ENCODE measurements at places on chromosomes 6 and 20.

DNA sequence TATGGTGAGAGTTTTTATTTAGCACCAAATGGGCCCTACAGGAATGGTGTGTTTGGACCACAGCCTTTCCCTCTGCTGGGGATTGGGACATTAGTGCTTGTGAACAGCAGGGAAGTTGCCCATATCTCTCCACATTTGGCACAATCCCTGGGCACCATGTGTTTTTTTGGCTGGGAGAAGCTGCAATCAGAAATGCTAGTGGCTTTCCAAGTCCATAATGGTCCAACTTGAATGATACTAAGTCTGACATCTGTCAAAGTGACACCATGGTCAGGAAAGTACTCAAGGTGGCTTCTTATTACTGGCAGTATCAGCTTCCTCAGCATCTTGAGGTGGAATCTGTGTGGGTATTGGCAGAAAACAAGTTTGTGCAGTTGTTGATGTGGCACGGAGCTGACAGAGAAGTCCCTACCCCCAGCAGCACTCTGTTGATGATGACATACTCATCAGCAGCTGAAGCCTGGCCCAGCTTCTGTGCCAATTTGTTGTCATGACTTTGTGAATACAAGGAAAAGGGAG, 53.0 kb downstream of the SASH1 start:
- no peak for DNase-seq

DNA sequence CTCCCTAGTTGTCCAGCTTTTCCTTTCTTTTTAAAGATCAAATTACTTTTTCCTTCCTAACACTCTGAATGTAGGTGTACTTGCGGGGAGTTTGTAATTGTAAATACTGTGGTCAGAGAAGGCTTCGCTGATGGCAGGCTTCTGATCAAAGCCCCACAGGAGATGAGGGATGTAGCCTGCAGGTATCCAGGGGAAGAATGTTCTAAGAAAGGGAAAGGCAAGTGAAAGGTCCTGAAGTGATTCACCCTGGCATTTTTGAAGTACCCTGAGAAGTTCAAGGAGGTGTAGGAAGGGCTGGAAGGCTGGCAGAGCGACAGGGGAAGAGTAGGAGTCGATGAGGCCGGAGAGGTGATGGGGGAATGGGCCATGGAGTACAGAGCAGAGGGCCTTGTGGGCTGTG, 38.2 kb upstream of the CCN6 start:
- DNase-seq = no peak

GRCh38 chr20:59813126-59813947, 120.1 kb downstream of the SYCP2 start:
- no peak for DNase-seq

- no peak for DNase-seq
Observed at GRCh38 chr20:30484009-30484748, 773.3 kb upstream of the DEFB115 start.

DNA sequence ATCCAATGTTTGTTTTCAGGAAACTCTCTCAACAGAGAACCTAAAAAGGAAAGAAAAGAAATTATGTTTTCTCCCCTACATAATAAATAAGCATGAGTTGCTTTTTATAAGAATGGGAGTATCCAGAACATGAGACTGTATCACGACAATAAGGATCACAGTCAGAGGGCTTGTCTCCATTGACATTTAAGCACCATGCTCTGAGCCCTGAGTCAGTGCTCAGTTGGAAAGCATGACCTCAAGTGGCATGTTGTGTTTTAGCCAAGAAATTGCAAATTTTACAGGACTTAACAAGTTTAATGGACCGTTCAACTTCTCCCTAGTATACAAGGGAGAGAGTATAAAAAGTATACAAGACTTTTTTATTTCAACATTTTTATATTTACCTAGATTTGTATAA, 431.6 kb downstream of the GJA1 start:
- no peak for DNase-seq

DNA sequence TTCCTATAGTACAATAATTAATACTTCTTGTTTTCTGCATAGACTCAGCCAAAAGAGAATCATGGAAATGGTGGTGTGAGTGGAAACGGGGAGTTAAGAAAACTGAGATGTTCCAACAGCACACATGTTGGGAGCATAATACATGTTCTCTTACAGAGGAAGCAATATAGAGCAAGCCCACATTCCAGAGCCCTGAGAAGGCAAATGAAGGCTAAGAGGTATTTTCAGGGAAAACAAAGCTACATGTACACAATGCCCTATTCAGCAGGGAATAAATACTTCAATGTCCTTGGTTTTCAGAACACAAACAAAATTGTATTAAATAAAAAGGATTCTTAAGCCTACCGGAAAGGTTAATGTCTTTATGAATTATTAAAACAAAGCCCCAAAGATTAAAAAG, 35.1 kb upstream of the SMIM8 start:
- DNase-seq = no peak

DNA sequence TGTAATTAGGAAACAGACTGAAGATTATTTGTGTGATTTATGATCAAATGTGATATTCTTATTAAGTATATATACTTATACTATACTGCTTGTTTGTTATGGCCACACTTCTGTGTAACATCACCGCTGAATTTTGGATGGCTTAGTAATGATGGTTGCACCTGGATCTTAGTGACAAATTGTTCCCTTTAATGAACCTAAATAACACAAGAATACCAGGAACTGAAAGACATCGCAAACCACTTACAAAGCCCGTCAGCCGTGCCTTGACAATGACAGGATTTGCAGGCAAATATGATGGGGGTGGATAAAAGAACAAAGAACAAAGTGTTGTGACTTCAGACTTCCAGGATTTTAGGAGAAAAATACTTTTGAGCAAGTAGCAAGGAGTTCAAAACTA, 67.1 kb downstream of the LAMP5 start:
- DNase-seq = no peak

DNA sequence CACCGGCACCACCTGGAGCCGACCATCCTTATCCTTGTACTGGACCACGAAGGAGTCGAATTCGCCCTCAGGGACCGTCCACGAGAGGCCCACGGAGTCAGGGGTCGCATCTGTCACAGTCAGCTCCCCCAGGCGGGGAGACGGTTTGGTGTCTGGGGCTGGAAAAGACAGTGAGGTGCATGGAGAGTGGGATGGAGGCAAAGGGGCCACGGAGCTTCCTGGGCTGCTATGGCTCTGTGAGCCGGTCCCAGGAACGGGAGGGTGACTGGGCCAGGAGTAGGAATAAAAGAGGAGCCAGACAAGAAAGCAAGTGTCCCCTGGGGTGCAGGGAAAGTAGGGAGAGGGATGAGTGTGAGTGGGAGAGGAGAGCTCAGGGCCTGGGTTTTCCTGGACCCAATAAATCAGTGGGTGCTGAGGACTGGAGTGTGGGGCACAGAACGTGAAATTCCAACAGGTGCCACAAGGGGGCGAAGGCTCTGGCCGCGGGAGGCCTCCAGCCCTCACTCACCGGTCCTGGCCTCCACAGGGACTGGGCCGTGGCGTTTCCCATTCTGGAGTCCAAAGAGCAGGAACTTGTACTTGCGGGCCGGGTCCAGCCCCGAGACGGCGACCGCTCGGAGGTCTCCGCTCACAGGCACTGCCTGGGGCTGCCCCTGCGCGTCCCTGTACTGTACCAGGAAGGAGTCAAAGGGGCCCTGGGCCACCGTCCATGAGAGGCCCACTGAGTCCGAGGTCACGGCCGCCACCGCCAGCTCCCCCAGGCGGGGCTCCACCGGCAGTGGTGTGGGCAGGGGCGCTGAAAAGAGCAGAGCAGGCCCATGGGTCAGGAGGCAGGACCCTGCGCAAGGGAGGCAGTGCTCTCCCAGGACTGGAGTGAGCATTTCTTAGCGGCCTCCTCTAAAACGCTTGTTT, 9.9 kb downstream of the CYP21A2 start:
- DNase-seq = peak; percentile 9

DNA sequence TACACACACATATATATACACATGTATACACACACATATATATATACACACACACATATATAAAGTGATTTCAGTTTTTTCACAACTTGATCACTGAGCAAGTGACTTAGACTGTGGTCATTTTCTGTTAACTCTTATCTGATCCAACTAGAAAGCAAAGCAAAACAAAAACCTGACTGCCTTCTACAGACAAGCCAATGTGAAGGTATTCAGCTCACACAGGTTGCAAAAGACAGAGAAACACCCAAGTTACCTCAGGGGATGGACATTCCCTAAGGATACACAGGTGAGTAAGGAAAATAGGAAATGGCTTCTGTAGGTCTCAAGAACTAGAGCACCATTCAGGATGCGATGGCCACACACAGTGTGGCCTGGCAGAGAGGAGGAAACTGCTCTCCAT, 58.4 kb upstream of the IER3 start:
- no peak for DNase-seq

DNA sequence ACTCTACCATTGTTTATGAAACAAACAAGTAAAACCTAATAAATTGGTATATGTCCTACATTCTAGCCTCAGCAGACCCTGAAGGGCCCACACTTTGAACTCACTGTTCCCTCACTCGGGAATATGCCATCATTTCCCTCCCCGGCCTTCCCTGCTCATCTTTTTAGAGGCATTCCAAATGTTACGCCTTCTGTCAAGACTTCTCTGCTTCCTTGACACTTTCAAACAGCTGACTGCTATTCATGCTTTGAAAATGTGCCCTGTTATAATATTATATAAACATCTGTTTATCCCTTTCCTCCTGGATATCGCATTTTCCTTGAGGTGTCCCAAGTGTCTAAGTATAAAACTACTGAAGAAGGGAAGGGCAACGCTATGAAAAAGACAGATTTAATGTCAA, 249.5 kb upstream of the THEMIS start:
- DNase-seq = no peak

GRCh38 chr20:49838546-49838945, 25.9 kb downstream of the SLC9A8 start:
- no peak for DNase-seq

DNA sequence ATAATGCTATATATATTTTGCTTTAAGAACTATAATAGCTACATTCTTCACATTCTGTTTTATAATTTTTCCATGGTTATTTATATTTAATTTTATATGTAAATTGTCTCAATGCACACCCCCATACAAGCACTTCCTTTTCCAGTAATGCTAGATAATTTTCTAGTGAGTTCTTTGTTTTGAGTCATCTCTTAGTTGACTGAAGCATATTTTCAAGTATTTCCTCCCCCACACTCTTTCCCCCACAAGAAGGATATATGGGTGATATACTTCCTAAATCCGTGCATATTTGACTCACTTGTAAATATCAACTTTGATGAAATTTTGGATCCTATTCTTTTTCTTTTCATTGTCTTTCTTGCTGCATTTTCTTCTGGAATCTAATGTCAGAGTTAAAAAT, 82.1 kb upstream of the SRSF6 start:
- no peak for DNase-seq

DNA sequence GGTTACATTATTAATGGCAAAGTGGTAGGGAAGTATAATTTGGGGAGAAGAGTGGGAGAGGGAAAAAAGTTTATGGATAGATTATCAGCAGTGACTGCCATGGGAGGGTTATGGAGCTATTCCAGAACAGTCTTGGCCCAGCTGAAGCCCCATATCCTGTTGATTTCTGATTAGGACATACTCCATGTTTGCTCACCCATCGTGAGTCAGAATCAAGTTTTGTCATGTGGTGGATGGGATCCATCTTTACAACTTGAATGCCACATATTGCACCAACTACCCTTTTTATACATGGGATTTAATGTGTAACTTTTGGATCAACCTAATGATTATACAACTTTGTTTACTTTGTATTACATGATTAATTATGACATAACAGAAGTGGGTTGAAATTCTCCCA, 217.0 kb downstream of the HAO1 start:
- DNase-seq = no peak

Data from T-helper 22 cell (primary cell).